Activated CD4-positive, alpha-beta memory T cell treated with anti-CD3 and anti-CD28 coated beads for 36 hours (primary cell): ENCODE measurements at places on chromosomes 5 and 9.
A peak's percentile ranks its signal among the peaks of the same experiment; 100 is the strongest.

DNA sequence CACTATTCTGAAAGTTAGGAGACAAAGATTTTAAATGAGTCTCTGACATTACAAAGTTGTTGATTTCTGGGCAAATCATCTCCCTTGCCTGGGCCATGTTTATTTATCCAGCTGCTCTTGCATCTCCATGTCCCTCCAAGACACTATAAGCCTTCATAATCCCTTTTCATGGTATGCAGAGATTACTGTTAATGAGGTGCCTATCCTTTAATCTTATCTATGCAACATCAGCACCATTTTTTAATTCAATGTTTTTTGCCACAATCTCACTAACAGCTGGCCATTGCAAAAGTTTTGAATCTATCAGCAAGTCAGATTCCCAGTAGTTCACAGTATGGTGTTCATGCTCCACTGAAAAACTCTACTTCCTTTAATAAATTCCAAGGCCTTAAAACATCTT is 108.5 kb upstream of the PTPRD start:
- no peak overlapping the region for H3K4me3 ChIP-seq
- no peaks in the 10 kb centered on the region for H3K27me3 ChIP-seq
- H3K27ac ChIP-seq, result no peak overlapping the region

DNA sequence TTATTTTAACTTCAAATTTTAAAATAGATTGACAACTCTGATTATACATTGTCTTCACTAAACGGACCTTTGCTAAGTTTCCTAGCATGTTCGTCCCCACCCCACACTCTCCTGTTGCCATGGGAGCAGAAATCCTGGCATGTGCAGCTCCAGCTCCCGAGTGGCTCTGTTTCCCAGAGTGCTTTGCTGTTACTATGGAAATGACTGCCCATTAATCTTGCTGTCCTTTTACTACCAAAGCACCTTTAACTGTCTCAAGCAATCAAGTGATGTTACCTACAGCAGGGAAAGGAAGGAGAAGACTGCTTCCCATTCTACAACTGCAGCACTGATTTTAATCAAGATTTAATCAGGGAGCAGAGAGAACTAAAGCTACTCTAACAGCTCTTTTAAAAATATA is 212.0 kb upstream of the KIF2A start:
- H3K36me3 ChIP-seq, result no peaks in the 10 kb centered on the region
- peaks cover 3% of the 10 kb centered on the region for H3K27me3 ChIP-seq

GRCh38 chr9:121498150-121498486 is 1.5 kb downstream of the GGTA1 start:
- H3K27ac ChIP-seq, result no peak overlapping the region
- peaks cover 17% of the 10 kb centered on the region for H3K4me1 ChIP-seq
- no peaks in the 10 kb centered on the region for H3K36me3 ChIP-seq
- H3K4me3 ChIP-seq, result peak overlapping the region; percentile 39

DNA sequence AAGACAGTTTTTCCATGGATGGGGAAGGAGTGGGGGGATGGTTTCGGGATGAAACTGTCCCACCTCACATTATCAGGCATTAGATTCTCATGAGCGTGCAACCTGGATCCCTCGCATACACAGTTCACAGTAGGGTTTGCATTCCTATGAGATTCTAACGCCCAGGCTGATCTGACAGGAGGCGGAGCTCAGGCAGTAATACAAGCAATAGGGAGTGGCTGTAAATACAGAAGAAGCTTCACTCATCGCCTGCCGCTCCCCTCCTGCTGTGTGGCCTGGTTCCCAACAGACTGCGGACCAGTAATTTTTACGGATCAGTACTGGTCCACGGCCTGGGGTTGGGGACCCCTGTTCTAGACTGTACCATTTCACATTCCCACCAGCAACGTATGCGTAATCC is 68.3 kb upstream of the OTULINL start:
- H3K27me3 ChIP-seq, result peaks cover 1% of the 10 kb centered on the region
- no peak for DNase-seq
- H3K27ac ChIP-seq, result no peak overlapping the region

- H3K4me1 ChIP-seq, result no peaks in the 10 kb centered on the region
- H3K27me3 ChIP-seq, result no peaks in the 10 kb centered on the region
- no peak overlapping the region for H3K4me3 ChIP-seq
- H3K36me3 ChIP-seq, result no peaks in the 10 kb centered on the region
- DNase-seq, result no peak
Observed at GRCh38 chr9:113608082-113608685, 144.7 kb downstream of the RGS3 start.
